Gastroesophageal sphincter (tissue), 4 donors: ENCODE measurements at places on chromosomes 16 and 17. TPM values are rescaled to one million over a fixed set of nuclear protein-coding genes. Genes with fewer than 3 reads are reported as not detected.

CDT1 gene
- not detected for total RNA-seq

- peak overlapping the region; percentile 81 for H3K27ac ChIP-seq
- peaks cover 22% of the 10 kb centered on the region for H3K4me1 ChIP-seq
- H3K4me3 ChIP-seq: no peak overlapping the region
- peaks cover 30% of the 10 kb centered on the region for H3K36me3 ChIP-seq
- peak; percentile 31 for ATAC-seq
Observed at GRCh38 chr17:3803308-3803640, 2.3 kb upstream of the ITGAE start.

DNA sequence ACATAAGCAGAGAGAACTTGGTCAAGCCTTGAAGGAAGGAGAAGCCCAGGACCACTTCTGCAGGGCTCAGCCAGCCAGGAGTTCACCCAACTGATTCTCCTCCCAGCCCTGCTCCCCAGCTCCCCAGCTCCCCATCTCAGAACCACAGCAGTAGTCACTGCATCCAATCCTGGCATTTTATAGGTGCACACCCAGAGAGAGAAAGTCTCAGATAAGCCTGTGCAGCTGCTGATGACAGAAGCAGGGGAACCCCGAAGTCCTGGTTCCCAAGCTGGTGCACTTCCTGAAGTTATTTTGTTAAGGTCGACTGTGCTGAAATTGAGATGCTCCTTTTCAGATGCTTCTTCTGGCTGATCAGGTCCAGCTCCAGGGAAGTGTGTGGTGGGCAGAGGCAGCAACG, 6.6 kb downstream of the RNF112 start:
- peaks cover 6% of the 10 kb centered on the region for H3K4me1 ChIP-seq
- H3K27ac ChIP-seq: peak overlapping the region; percentile 31
- H3K4me3 ChIP-seq: no peak overlapping the region
- H3K27me3 ChIP-seq: no peaks in the 10 kb centered on the region
- ATAC-seq: no peak

DNA sequence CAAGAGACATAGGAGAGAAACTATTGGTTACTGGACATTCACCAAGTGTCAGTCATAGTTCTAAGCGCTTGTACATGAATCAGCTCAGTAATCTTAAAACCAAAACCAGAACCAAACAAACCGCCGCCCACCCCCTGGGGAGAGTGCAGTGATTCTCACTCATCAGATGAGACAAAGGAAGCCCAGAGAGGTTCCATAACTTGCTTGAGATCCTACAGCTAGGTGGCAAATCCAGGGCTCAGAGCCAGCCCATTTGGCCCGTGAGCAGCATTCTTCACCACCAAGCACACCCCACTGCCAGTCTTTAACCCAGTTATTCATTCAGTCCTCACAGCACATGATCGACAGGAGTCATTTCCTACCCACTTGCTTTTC, 37.2 kb upstream of the RGS9 start:
- no peaks in the 10 kb centered on the region for H3K4me1 ChIP-seq
- H3K27ac ChIP-seq: peak overlapping the region; percentile 87
- peak overlapping the region; percentile 54 for H3K4me3 ChIP-seq

DNA sequence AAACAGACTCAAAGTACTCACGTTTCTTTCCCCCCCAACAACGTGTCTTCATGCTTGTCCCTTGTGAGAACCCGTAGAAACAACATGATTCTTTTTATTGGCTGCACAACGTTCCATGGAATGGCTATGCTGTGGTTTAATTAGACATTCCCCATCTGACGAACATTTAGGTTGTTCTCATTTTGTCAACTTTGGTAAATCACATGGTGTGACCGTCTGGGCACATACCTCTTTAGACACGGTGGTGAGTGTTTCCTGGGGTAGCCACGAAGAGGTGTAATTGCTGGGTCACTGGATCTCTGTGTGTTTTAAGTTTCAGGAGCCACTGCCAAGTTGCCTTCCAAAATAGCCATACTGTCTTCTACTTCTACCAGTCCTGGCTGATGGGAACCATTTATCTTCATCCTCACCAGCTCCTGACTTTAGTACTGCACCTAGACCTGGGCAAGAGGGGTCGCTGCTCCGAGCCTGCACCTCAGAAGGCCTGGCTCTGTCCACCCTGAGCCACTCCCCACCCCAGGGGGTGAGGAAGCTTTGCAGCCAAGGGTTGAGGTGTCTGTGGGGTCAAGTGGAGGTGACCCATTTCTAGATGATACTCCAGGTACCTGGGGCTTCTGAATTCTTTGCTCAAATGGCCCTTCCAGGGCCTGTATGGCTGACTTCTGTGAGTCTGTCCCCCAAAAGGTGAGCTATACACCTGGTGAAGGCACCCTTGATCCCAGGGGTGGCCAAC, 84.7 kb downstream of the IRX5 start:
- H3K27ac ChIP-seq: no peak overlapping the region
- H3K4me3 ChIP-seq: no peak overlapping the region
- H3K27me3 ChIP-seq: peaks cover 19% of the 10 kb centered on the region
- no peak for ATAC-seq

DNA sequence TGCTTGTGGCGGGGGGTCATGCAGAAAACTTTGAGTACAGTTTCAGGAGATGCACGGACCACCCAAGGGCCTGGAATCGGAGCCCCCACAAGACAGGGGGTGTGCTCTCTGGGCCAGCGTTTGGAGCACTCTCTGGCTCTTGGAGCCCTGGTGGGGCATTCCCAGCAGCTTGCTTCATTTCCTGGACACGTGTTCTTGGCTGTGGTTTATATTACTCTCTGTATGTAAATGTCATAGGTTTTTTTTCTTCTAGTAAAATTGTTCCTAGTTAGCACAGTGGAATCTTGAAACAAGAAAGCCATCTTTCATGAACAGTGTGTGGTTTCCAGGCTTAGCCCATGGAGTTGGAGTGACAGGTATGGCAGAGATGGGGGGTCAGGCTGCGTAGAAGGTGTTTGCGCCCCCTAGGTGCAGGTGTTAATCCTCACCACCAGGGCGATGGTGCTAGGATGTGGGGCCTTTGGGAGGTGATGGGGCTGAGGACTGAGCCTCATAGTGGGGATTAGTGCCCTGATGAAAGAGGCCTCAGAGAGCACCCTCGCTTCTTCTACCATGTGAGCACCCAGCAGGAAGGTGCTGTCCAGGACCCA, 79.8 kb downstream of the JPH3 start:
- H3K27me3 ChIP-seq: peaks cover 66% of the 10 kb centered on the region
- no peak overlapping the region for H3K4me3 ChIP-seq
- ATAC-seq: no peak
